SJSA1 (cell line): ENCODE measurements at places on chromosomes 4 and X.

GRCh38 chr4:95516528-95517017 is 32.2 kb downstream of the UNC5C start:
- no peak for DNase-seq

- DNase-seq, result no peak
These were observed 9.8 kb upstream of the P2RY8 start for GRCh38 chrX:1546691-1547251.

- no peak for DNase-seq
These were observed 2.0 kb upstream of the TEC start for GRCh38 chr4:48271626-48272025.

DNA sequence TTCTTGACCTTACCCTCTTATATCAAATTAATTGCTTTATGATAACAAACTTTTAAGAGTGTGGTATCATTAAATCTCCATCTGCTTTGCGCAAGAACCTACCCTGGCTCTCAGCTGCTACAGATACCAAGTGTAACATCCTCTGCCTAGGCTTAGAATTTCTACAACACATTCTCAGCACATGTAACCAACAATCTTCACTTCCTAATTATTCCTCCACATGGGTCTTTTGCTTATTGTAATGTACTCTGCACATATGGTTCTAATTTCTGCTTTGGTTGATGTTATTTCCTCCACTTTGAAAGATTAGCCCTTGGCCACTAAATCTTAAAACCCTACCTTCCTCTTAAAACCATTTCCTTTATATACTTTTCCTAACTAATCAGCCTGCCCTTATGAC is 242.4 kb downstream of the ARHGAP24 start:
- DNase-seq, result no peak

- DNase-seq, result no peak
These were observed 2.9 kb downstream of the LETM1 start for GRCh38 chr4:1852904-1853623.

- DNase-seq, result no peak
These were observed 175.1 kb downstream of the PARM1 start for GRCh38 chr4:75107755-75108612.

GRCh38 chr4:75724867-75725724 is 719 bp downstream of the USO1 start:
- peak; percentile 62 for DNase-seq

DNA sequence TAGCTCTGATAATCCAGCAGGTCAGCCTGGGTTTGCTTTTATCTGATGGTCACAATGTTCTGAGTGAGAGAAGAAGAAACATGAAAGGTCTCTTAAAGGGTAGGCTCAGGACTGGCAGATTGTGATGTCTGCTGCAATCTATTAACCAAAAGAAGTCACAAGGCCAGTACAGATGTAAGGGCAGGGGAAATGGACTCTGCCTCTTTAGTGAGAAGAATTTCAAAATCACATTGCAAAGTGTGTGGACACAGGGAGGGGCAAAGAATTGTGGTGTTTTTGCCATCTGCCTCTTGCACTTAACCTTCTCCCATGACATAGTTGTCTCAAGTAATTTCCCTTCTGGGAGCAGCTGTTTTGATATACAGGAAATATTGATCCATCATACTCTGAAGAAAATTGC is 40.9 kb downstream of the IL1RAPL1 start:
- no peak for DNase-seq
